ENCODE measurements at places on chromosomes 6 and 20.
A peak's percentile ranks its signal among the peaks of the same experiment; 100 is the strongest.

DNA sequence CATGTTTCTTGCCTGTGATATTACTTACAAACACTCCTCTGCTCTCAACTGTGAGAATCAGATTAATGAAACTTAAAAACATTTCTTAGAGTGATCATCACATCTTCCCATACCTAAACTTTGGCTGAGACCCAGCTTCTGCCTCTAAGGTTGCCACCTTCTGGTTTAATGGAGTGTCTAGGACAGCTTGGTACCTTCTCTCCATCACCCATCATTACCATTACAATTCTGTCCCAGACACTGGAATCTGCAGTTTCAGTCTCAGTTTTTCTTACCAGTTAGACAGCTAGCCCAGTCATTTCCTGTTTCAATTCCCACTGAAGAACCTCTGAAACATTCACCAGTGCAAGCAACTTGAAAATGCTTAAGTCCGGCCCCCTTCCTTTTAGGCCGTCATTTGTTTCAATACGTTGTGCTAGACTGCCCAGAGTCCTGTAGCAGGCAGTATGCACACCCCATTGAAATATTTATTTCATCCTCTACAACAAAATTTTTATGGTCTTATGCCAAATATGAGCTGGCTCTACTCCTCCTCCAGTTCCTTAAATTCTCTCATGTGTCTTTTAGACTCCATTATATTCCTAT, 107.0 kb upstream of the FOXO3 start:
- no peak for DNase-seq

- no peak for DNase-seq
Observed at GRCh38 chr6:38974389-38975151, 74.0 kb upstream of the GLP1R start.

GRCh38 chr20:24785141-24786110, 163.6 kb upstream of the CST7 start:
- DNase-seq, result no peak

DNA sequence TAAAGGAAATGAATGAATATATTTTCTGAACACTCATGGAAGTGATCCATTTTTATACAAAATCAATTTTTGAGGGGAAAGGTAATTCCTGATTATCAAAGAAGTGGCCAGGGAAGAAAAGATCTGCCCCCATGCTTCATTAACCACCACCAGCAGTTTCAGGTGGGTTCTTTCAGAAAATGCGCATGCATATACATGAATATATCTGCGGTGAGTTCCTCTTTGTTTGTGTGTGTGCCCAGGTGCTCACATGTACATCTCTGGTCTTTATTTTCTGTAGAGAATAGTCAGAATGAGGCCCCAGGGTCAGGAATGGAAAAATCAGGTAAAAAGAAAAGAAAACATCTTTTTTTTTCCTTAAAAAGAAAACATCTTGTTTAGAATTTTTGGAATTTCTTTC, 88.4 kb downstream of the SGK1 start:
- no peak for DNase-seq

DNA sequence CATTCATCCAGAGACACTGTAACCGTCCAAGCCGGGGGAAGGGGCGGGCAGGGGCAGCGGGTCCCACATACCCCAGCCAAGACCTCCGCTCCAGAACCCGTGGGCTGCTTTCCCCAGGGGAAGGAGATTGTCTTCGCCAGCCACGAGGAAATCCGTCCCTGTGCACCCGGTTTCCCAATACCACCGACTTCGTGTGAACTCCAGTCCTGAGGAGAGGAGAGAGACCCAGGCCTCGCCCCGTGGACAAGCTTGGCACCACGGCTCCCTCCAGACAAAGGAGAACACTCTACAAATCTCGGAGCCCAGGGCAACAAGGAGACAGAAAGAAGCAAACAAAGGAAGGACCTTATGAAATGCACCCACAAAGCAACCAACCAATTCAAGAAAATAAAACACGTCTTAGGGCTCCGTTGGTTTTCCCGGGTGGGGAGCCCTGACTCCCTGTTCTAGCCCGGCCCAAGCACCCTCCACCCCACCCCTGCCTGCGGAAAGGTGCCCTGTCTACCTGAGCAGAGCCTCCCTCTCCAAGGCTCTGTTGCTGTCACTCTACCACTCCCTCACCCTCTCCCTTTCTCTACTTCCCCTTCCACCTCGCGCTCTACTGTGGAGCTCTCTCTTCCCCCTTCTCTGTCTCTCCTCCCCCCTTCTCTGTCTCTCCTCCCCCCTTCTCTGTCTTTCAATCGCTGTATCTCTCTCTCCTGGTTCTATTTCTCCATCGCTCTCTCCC, 1382.8 kb upstream of the DEFB115 start:
- DNase-seq, result peak; percentile 86

DNA sequence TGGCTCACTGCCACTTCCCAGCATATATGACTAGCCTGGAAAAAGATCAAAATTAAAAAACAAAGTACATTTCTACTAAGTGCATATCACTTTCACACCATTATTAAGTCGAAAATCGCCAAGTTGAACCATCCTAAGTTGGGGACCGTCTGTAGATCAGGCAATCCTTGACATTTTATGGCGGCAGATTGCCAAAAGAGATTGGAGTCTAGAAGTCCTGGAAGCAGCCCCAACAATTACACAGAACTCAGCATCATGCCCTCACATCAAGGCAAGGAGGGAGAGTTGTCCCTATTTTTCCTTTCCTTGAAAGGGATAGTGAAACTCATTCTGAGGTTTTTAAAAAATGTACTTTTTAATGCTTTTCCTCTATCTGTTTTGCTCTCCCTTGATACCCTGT, 30.7 kb downstream of the SLC22A3 start:
- DNase-seq, result no peak

DNA sequence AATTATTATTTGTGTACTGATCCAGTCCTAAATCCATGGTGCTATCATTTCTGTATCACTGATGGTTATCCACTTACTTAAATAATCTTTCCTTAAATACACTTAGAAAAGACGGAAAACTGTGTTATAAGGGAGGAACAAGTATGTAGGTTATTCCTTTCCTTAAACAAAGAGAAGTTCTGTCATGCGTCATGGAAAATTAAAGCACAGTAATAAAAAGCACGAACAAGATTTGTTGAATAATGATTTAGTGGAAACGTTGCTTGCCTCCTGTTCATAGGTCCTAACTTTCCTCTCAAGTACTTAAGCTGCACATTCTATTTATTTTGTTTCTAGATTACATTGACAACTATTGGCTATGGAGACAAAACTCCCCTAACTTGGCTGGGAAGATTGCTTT, 120.4 kb downstream of the KHDC1L start:
- DNase-seq, result no peak

- DNase-seq, result no peak
Observed at GRCh38 chr20:3710011-3710466, 2.4 kb downstream of the SIGLEC1 start.

- DNase-seq, result no peak
Observed at GRCh38 chr20:11540558-11540957, 377.1 kb upstream of the BTBD3 start.

- no peak for DNase-seq
Observed at GRCh38 chr20:51800872-51801121, 1.5 kb downstream of the SALL4 start.

GRCh38 chr6:145498425-145498824, 236.9 kb downstream of the EPM2A start:
- DNase-seq, result no peak

- no peak for DNase-seq
Observed at GRCh38 chr6:89610149-89610642, 28.4 kb downstream of the LYRM2 start.

DNA sequence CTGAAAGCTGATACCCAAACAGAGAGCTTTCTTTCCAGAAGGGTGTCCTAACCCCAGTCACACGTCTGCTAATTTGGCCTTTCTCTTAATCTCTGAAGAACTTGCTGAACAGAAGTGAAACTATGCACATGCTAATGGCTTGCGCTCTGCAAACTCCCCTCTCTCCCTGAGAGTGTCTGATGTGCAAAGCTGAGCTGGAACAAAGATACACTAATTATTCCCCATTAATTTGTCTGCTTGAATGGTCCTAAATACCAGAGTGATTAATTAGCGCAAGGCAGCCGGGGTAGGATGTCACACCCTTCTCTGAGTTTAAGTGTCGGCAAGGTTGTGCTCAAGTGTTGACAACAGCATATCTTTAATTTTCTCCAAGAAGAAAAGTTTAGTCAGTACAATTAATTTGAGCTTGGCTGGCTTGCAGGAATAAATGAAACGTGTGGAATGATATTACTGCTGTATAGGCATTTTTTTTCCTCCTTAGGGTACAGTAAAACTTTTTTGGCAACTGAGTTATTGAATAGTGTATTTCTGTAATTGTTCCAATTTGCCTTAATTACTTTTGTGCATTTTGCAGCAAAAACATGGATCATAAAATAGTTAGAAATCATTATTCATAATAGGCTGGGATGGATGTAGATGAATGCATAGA, 715.9 kb upstream of the POU3F2 start:
- no peak for DNase-seq

DNA sequence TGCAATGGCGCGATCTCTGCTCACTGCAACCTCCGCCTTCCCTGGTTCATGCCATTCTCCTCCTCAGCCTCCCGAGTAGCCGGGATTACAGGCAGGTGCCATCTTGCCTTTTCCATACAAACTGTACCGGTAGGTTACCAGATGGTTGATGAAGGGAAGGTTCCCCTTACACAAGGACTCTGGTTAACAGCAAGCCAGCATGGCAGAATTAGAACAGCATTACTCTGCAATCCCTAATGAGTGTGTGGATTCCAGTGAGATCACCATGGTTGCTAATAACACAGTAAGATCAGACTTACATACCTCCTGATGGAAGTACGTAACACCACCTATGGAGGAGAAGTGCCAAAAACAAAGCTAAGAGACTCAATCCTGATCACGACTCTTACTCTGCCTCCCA, 51.7 kb downstream of the TTI1 start:
- DNase-seq, result peak; percentile 31

DNA sequence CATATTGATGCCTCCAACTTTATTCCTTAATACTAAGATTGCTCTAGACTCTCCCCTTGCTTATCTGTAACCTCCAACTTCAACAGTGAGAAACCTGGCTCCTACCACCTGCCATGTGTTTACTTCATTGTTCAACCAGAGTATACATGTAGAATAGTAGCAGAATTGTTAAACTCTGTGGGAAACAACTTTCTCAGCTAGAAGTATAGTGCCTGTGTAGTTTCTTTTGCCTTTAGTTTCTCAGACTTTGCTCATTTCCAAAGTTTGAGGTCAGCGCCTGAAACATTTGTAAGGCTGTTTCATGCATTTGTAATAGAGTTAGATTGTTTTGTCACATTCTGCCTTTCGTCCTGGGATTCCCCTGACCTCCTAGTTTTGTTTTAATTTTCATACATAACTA, 34.9 kb upstream of the HECA start:
- DNase-seq, result no peak

DNA sequence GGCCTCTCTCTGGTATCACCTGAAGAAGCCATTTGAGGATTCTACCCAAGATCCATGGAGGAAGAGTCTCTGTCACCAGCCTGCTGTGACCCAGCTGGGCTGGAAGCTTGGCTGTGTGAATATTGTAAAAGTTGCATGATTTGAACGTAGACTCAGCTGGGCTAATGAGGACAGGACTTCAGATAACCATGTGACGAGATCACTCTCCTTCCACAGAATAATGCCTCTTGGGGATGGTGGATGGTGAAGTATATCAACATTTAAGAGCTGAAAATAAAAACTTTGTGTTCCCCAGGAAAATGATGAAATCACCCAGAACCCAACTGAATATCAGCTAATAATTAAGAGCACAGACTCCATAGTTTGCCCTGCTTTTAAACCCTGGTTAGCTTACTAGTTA, 427.9 kb downstream of the CD83 start:
- no peak for DNase-seq

GRCh38 chr20:40676491-40677269, 12.4 kb downstream of the MAFB start:
- no peak for DNase-seq

DNA sequence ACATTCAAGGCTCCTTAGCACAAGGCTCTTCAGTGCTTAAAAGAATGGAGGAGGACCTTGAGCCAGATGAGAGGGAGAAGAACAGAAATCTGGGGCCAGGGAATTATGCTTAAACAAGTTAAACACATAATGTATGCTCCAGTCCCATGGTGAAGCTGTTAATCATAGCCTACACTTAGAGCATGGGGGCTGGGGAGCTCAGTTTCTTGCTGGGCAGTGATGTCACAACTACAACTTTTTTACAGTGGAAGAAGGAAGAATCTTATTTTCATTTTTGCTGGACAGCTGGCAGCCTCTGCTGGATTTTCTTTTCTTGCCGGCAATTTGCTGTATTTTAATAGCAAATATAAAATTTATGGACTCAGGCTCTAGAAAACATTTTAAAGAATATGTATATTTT, 432.5 kb downstream of the CD109 start:
- DNase-seq, result no peak

GRCh38 chr6:17397764-17398194, 4.4 kb downstream of the CAP2 start:
- no peak for DNase-seq

DNA sequence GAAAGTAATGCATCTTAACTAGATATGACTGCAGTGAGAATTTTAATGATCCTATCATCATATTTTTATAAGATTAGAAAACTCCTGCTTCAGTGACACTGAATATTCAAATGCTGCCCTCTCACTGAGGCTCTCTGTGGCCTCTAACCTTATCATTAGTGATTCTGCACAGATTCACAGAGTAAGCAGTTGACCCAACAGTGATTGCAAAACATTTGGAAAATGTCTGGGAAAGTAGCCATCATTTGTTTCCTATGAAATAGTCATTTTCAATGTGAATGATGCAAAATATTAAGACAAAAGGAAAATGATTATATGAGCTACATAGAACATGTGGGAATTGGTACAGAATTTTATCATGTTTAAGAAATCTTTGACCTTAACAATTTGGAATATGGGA, 210.3 kb downstream of the TBX18 start:
- DNase-seq, result no peak

- no peak for DNase-seq
Observed at GRCh38 chr6:52362443-52363227, 684 bp downstream of the PAQR8 start.

GRCh38 chr20:61203320-61203719, 48.7 kb upstream of the CDH4 start:
- no peak for DNase-seq

- no peak for DNase-seq
Observed at GRCh38 chr6:90192857-90193256, 103.8 kb downstream of the BACH2 start.

GRCh38 chr6:113526995-113527394, 330.1 kb upstream of the MARCKS start:
- no peak for DNase-seq

DNA sequence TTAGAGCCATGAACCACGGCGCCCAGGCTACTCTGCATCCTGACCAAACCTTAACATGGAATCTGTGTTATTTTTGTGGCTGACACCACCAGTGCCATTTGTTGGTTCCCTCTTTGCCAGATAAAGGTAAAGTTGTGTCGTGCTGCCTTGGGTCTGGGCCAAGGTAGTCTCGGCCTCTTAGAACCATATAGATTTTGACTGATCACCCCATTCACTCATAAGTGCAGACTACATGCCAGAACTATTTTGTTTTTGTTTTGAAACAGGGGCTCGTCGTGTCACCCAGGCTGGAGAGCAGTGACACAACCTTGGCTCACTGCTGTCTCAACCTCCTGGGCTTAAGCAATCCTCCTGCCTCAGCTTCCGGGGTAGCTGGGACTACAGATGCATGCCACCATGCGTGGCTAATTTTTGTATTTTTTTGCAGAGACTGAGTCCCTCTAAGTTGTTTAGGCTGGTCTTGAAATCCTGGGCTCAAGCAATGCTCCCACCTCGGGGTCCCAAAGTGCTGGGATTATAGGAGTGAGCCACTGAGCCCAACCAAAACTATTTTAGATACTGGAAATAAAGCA, 19.2 kb upstream of the RIPOR3 start:
- no peak for DNase-seq
